ENCODE measurements at places on chromosomes 13 and 19. TPM values are rescaled to one million over a fixed set of nuclear protein-coding genes. Genes with fewer than 3 reads are reported as not detected.

Gene SIAH3
- not detected for total RNA-seq

- no peaks in the 10 kb centered on the region for H3K27me3 ChIP-seq
- H3K4me1 ChIP-seq: peaks cover 14% of the 10 kb centered on the region
- DNase-seq: no peak
Observed at GRCh38 chr13:24141333-24141910, 19.1 kb upstream of the SPATA13 start.

- H3K27me3 ChIP-seq: no peaks in the 10 kb centered on the region
- no peak overlapping the region for H3K4me3 ChIP-seq
- DNase-seq: no peak
- H3K27ac ChIP-seq: no peak overlapping the region
Observed at GRCh38 chr13:50377726-50378270, 362.6 kb downstream of the KCNRG start.

Gene PTPRS
- total RNA-seq: 133 TPM

Gene SLC44A2
- total RNA-seq: 47.5 TPM

Gene CEACAM8
- total RNA-seq: not detected

Gene GPX4
- total RNA-seq: 157 TPM

Gene CRX
- total RNA-seq: not detected

Gene ZNF599
- total RNA-seq: 5.3 TPM

- no peak overlapping the region for H3K4me3 ChIP-seq
- H3K4me1 ChIP-seq: no peaks in the 10 kb centered on the region
- no peak for DNase-seq
Observed at GRCh38 chr13:60275208-60275607, 111.5 kb upstream of the DIAPH3 start.

- no peak overlapping the region for H3K27ac ChIP-seq
- no peak overlapping the region for H3K4me3 ChIP-seq
Observed at GRCh38 chr19:29923653-29924052, 18.4 kb upstream of the URI1 start.

DNA sequence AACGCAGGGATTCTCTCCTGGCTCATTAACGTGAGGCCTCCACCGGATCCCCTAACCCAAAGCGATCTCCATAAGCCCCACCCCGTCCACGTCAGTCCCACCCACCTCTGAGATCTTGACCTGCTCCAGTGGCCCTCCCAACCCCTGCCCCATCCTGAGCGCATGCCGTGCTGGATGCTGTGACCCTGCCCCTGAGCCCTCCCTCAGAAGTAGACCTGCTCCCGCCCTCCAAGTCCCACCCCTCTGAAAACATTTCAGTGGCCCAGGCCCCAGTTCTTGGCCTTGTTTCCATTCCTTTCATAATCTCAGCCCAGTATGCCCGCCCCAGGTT is 19.9 kb downstream of the LMTK3 start:
- no peak overlapping the region for H3K27ac ChIP-seq
- no peaks in the 10 kb centered on the region for H3K36me3 ChIP-seq
- peaks cover 30% of the 10 kb centered on the region for H3K4me1 ChIP-seq
- no peaks in the 10 kb centered on the region for H3K27me3 ChIP-seq
- no peak for DNase-seq

GRCh38 chr13:28735481-28736029 is 16.8 kb upstream of the SLC46A3 start:
- H3K27ac ChIP-seq: no peak overlapping the region
- DNase-seq: no peak
- no peaks in the 10 kb centered on the region for H3K27me3 ChIP-seq
- no peaks in the 10 kb centered on the region for H3K4me1 ChIP-seq
- H3K36me3 ChIP-seq: no peaks in the 10 kb centered on the region

Gene HSD17B14
- 2.1 TPM for total RNA-seq

Gene KIR2DL1
- not detected for total RNA-seq

DNA sequence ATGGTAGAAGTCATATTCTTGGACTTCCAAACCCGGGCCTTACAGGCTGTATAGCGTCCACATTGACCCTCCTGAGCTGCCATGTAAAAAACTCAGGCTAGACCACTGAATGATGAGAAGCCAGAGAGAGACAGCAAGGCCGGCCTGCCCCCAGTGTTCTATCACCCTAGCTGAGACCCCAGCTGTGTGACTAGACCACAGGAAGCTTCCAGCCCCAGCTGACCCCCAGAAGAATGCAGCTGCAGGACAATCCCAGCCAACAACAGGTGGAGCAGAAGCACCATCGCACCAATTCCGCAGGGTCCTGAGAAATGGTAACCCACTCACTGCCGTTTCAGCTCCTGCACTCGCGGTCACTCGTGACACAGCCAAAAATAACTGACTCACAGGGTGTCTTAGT is 2.9 kb upstream of the ATP11A start:
- no peaks in the 10 kb centered on the region for H3K36me3 ChIP-seq
- H3K4me3 ChIP-seq: no peak overlapping the region
- no peak for DNase-seq

DNA sequence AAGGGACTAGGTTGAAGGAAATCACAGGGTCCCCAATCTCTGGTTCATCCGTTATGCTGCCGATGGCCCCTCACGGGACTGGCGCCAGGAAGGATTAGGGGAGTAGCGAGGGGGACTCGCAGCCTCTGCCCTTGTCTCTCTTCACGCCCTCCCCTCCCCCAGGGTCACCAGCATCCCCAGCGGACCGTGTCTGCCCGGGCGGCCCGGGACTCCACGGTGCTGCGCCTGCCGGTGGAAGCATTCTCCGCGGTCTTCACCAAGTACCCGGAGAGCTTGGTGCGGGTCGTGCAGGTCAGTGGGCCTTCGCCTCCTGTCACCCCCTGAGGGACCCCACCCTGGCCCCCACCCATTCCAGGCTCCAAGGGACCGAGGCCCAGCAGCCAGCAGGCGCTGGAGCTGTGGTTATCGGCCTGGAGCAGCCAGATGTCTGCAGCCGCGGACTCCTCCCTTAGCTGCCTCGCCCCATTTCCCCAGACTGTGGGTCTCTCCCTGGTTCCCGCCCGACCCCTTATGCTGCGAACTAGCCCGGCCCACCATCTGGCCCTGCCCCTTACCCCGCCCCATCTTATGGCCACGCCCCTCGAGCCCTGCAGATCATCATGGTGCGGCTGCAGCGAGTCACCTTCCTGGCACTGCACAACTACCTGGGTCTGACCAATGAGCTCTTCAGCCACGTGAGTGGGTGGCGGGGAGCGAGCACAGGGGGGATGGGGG is 5.4 kb downstream of the PNPLA6 start:
- no peak for DNase-seq
- H3K36me3 ChIP-seq: peaks cover 7% of the 10 kb centered on the region
- H3K4me1 ChIP-seq: peaks cover 7% of the 10 kb centered on the region
- H3K27me3 ChIP-seq: no peaks in the 10 kb centered on the region

Data from body of pancreas (tissue), 4 donors.